ENCODE measurements at places on chromosomes 12 and 14. TPM values are rescaled to one million over a fixed set of nuclear protein-coding genes. Genes with fewer than 3 reads are reported as not detected.

ARMH4 gene
- 3.4 TPM for total RNA-seq

RNF212B gene
- total RNA-seq, result not detected

ALX1 gene
- not detected for total RNA-seq

CNTN1 gene
- total RNA-seq, result 1.5 TPM

TMPRSS12 gene
- total RNA-seq, result not detected

- no peak for DNase-seq
Observed at GRCh38 chr14:73372529-73372928, 85.8 kb downstream of the NUMB start.

- no peak for DNase-seq
Observed at GRCh38 chr12:87491089-87491488, 538.1 kb downstream of the C12orf50 start.

- no peak for DNase-seq
Observed at GRCh38 chr12:112183141-112184021, 58.0 kb downstream of the TRAFD1 start.

DNA sequence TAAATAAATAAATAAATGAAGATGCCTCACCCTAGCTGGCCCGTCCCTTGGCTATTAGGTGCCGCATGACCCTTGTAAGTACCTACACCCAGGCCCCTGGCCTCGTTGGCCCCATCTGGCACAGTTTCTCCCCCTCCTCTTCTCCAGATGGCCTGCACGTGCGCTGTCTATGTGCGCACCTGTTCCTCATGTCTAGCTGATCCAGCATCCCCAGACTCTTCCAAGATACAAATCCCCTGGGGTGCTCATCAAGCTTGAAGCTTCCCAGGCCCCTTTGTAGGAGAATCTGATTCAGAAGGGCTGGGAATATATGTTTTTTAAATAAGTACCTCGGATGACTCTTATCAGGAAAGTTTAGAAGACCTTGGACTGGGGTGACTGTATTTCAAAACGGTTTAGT, 133.3 kb downstream of the CHST11 start:
- peak; percentile 20 for DNase-seq

GRCh38 chr14:77883131-77883846, 83.4 kb downstream of the ADCK1 start:
- no peak for DNase-seq

DNA sequence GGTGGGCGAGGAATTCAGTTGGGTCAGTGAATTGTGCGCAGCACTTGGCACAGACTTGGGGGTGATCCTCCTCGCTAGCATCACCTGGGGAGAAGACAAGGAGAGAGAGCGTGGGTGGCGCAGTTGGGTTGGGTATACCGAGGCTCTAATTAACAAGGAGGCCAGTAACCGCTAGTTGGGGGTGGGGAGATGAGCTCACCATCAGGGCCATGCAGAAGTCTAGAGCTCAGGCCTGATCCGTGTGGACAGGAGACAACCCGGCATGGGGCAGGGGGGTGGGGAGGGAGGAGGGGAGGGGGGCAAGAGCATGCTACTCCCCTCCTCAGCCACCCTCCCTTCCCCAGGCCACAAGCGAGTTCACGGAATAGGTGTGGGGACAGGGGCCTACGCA, 580 bp downstream of the SALL2 start:
- DNase-seq, result no peak

DNA sequence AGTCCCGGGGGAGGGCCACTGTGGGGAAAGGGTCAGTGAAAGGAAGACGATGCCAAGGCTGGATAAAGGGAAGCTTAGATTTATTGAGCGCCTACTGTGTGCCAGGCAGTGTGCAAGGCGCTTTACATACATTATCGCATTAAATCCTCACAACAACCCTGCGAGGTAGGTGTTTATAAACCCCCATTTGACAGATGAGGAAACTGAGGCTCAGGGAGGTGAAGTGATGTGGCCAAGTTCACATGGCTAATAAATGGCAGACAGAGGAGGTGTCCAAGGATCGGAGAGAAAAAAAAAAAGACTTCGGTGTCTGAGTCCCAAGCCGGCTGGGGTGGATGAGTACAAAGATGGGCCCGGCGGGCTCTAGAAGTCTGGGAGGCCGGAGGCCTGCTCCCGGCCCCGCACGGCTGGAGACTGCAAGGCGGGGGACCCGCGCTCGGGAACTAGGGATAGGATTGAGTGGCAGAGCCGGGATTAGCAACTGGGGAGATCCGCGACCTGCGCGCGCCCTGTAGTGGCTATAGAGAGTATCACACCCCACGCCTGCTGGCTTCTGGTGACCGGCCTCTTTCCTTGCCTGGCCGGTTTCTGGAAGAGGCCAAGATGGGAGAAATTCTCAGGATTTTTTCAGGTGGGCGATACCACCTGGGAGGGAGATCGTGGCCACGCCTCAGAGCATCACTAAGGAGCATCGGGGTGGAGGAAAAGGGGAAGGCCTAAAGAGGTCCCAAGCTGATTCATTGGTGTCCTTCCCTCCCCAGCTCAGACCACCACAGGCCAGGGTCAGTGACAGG, 3.9 kb downstream of the DDN start:
- DNase-seq, result no peak

DNA sequence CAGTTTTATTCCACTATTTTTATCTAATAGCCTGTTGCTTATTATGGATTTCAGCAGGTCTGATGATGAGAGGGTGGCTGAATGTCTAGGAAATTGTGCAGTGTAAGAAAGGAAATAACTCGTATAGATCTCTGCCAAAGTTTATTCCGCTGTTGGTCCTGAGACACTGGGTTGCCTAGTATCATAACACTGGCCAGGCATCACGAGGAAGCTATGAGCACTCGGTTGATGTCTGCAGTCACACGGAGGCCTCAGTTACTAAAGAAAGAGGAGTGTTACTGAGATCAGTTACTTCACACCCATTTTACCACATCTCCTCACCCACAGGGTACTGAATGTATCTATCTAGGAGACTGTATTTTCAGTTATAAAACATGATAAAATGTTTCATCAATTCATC, 21.9 kb downstream of the BHLHE41 start:
- no peak for DNase-seq

DNA sequence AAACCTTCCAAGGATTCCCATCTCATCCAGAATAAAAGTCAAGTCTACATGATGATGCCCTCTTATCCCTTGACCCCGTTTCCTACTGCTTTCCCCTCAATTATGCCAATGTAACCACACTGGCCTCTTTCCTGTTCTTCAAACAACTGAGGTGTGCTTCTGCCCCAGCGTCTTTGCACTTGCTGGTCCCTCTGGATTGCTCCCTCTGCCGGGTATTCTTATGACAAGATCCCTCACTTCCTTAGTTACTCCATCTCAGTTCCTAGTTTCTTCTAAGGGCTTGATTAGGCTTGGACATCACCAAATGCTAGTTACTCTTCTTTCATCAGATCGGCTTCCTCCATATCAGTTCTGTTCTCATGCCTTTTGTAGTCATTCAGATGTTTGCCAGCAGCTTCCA, 32.7 kb upstream of the PELI2 start:
- DNase-seq, result no peak

- no peak for DNase-seq
Observed at GRCh38 chr12:14950421-14950820, 11.0 kb downstream of the ARHGDIB start.

DNA sequence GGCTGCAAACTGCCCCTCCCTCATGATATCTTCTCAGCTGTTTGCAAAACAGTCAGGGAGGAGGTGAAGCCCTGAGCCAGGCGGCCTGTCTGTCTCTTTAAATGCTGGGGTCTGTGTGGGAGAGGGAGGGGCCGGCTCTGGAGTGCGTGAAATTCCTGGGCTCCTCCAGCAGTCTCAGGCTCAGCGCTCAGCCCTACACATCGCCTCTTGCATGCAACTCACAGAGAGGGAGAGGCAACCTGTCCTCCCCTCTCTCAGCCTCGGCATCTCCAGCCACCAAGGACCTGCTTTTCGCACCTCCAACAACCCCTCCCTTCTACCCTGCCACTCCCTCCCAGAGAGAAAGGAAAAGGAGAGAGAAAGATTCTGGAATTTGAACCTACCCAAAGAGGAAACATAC, at the start of gene NRXN3:
NRXN3 (plus strand) TSS at position 171 of the 400 bp plus-strand sequence. CDS start 72,721 bp downstream, outside the sequence.
- DNase-seq, result no peak

DNA sequence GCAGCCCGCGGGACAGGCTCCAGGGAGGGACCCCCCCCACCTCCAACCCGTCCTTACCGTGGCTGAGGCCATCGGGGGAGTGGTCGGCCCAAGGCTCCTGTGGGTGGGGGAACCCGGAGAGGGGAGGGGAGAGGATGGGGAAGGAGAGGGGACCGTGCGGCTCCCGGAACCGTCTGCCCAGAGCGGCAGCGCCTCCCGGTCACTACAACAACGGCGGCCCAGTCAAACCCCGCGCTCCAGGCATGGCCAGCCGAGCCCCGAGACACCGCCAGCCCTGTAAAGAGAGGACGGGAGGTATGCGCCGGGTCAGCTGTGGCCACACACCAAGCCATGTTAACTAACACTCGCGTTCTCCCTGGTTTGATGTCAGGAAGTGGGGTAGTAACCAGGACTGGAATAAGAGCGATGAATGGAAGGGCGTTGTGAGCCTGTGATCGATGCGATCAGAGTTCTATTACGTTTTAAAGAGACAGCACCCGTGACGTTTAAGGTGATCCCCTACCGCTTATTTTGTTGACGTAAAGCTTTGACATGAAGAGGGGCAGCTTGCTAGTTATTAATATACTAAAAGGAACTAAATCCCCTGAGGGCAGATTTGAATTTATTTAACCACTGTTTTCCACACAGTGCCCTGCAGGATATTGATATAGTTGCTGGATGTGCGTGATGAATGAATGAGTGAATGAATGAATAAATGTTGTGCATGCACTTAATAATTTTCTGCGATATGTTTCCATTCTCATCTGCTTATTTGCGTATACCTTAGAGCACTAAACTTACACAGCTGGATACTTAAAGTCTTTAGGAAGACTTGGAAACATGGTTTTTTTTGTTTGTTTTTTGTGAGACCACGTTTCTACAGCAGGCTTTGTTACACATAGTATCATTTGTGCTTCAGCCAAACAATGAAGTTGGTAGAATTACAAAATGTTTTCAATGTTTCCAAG, at the start of gene POC1B:
POC1B (minus strand) TSS at position 224 of the 947 bp plus-strand sequence; CDS start at position 72, 152 bp downstream.
- peak; percentile 93 for DNase-seq
